Muscle of leg (tissue), 16 donors: ENCODE measurements at places on chromosomes 11 and 22.
A peak's percentile ranks its signal among the peaks of the same experiment; 100 is the strongest.

GRCh38 chr11:95676308-95676707 is 113.3 kb downstream of the FAM76B start:
- DNase-seq, result no peak

DNA sequence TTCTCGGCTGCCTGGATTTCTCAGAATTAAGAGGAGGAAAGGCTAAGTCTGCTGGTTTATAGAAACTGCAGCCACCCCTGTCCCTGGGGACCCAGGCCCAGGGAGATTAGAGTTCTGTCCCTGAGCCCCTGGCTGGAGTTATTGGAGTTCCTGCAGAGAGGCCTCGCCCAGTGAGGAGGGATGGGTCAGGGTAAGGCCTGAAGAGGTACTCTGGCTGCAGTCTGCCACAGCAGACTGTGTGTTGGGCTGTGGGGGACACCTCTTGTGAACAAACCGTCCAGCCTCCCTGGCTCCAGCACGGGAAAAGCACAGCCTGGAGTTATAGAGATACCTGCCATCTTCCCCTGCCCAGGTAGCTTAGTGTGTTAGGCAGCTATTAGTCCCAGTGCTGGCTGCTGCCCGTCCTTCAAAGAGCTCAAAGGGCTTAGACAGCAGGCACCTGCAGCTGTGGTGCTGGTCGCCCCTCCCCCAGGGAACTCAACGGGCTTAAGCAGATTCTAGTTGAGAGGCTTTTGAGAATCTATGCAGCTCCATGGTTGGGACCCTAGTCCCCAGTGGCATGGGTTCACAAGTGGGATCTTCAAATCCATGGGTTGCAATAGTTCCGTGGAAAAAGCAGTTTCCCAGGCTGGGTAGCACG is 36.6 kb upstream of the MUC15 start:
- no peak for DNase-seq

GRCh38 chr11:15825976-15826650 is 530.2 kb downstream of the SOX6 start:
- DNase-seq, result no peak

DNA sequence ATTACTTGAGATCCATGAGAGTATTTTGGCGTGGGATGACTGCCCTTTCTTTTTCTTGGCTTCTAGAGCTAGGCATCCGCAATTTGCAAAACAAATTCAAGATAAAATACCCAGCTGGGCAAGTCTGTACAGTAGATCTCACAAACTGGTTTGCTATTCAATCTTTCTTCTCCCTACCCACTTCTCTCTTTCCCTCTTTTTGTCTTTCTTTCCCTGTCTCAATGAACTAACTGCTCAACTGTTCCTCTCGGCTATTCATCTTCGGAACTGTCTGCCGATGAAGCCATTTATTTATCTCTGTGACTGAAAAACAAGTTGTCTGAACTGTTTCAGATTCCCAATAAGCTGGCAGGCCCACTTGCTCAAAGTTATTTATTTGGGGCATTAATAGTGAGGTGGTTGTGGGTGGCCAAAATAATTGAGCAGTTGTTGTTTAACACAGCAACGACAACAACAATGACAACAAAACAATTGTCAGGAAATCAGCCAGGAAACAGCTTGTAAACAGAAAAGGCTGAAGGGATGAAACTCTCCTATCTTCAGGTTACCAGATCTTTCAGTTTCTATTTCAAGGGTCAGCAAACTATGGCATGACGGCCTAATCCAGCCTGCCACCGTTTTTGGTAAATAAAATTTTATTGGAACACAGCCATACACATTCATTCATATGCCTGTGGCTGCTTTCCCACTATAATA is 76.0 kb upstream of the MTMR2 start:
- DNase-seq, result no peak

DNA sequence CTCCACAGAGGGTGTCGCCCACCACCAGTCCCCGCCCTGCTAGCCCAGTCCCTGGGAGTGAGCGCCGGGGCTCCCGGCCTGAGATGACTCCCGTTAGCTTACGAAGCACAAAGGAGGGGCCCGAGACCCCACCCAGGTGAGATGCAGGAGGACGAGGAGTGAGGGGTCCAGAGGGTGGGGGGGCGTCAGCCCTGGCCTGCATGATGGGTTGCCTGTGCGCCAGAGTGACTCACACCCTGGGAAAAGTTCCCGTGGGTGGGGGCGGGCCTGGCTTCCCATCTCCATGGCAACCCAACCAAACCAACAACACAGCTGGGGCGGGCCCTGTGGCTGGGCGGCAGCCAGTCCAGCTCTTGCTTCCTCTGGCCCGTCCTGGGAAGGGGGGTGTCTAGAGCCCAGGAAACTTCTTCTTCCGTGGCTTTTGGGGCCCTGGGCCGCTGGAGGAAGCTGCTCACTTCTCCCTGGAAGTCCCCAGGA is 4.5 kb downstream of the GAS2L1 start:
- peak; percentile 99 for DNase-seq

DNA sequence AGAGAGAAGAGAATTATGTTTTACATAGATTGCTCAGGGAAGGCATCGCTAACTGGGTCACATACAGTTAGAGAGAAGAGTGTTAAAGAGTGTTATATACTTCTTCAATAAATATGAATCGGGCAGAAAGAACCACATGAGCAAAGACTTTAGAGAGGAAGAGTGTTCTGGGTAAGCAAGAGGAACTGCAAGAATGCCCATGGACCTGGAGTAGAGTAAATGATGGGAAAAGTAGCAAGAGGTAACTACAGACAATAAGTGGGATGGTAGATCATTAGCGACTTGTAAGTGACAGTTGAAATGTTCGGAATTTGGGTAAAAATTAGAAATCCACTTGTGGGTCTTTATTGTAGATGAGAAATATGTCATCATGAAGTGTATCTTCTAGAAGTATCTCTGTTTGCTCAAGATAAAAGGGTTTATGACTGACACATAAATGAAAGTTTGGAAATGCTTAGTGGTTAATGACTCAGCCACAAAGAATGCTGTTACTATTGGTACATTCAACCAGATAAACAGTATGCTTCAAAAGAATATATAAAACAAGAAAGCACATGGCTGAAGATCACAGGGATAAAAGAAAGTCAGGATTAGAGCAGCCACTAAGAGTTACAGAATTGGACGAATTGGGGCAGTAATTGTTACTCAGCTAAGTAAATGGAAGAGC is 229.3 kb downstream of the CASP12 start:
- no peak for DNase-seq

GRCh38 chr11:59427068-59427382 is 812 bp upstream of the OR5A2 start:
- no peak for DNase-seq

DNA sequence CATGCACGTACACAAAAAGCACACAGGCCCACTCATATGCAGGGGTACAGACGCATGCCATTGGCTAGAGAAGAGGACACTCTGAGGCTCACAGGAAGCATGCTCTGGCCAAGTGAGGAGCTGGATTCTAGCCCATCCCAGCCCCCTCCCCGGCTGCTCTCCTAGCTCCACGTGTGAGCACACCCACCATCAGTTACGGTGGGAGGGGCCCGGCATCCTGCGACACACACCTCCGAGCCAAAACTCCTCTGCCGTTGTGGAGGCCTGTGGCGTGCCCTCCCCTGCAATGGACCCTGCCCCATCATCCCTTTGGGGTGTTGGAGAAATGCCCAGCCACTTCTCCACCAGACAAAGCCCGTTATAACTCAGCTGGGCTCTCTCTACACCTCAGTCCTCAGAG is 15.1 kb upstream of the IGSF9B start:
- no peak for DNase-seq

- DNase-seq, result no peak
Observed at GRCh38 chr11:11105361-11105760, 247.5 kb upstream of the ZBED5 start.

DNA sequence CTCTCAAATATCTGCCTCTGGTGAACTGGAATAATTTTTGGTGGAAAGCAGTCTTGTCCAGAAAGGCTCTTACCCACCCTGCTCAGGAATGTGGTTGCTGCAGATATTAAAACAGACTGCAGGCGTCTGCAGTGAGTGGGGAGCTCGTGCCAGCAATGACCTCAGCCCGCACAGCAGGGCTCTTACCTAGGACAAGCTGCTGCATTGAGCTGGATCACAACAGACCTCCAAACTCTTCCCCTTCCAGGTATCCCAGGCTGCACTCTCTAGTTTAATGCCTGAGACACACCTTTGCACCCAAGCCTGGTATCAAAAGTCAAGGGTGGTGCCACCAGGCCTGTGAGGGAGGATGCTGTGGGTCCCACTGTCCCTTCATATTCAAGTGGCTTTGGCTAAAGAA is 69.7 kb upstream of the CDON start:
- DNase-seq, result peak; percentile 85

GRCh38 chr11:34086554-34087283 is 18.7 kb upstream of the NAT10 start:
- DNase-seq, result no peak

GRCh38 chr22:45930324-45930723 is 46.6 kb downstream of the WNT7B start:
- DNase-seq, result no peak

DNA sequence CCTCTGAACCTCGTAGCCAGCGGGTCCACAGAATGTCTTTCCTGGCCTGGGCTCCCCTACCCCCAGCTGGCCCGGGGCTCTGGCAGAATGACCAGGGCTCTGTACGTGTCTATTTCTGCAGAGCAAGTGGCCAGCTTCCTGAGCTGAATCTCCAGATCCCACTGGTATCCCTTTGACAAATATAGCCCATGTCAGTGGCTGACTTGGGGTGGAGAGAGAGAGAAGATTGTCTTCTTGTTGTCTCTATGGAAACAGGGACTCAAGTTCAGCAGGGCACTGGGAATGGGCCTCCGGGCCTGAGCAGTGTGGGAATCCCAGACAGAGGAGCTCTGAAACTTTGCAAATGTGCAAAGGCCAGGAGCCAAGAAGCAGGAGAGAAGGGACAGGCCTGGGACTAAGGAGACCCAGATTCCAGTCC is 33.9 kb downstream of the ANO1 start:
- peak; percentile 78 for DNase-seq

DNA sequence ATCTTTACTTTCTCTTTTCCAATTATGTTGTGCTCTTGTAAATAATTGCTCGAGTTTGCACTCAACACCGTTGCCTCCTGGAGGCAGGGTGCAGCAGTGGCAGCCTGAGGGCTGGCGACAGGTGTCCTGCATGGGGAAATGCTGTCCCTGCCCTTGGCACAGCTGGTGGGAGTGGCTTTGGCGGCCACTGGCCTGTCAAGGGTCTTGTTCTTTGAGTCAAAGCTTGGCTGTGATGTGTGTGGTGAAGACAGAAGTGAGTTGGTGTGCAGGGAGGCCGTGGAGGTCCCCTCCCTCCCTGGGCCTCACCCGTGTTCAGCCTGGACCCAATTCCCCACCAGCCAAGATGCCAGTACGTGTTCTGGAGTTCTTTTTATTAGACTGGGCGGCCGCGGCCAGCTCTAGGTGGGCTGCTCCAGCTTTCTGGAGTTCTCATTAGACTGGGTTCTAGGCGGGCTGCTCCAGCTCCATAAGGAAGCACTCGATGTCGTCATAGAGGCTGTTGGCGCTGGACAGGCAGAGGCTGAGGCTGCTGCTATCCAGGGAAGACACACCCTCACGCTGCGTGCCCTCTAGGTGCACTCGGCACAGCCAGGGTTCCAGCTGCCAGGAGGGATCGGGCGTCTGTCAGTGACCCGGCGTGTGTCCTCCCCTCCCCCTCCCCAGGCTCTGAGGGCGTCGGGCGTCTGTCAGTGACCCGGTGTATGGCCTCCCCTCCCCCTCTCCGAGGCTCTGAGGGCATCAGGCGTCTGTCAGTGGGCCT is 3.4 kb downstream of the IRF7 start:
- peak; percentile 83 for DNase-seq

DNA sequence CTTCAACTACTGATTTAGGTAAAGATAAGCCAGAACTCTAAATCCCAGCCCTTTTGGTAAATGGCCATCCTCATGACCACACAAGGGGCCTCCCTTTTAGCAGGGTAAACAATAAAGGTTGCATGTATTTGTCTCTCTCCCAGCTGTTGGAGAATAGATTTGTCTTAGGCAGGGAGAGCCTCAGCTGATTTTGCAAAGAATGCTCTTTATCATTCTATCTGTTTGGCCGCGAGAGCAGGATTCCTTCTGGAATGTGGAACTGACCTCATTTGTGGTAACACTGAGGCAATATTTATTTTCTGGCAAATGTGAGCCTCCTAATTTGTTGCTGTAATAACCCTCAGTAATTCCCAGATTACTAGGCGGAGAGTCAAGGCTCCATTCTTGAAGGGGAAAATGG is 15.3 kb downstream of the PTS start:
- DNase-seq, result no peak

GRCh38 chr11:18705651-18706281 is 7.2 kb downstream of the TMEM86A start:
- peak; percentile 50 for DNase-seq

- DNase-seq, result no peak
Observed at GRCh38 chr11:100851584-100852152, 164.6 kb downstream of the ARHGAP42 start.

- DNase-seq, result no peak
Observed at GRCh38 chr22:29901354-29901753, 18.4 kb downstream of the MTMR3 start.

- no peak for DNase-seq
Observed at GRCh38 chr11:132185726-132186592, 815.5 kb downstream of the NTM start.

- DNase-seq, result no peak
Observed at GRCh38 chr11:123318623-123319022, 111.4 kb upstream of the GRAMD1B start.

DNA sequence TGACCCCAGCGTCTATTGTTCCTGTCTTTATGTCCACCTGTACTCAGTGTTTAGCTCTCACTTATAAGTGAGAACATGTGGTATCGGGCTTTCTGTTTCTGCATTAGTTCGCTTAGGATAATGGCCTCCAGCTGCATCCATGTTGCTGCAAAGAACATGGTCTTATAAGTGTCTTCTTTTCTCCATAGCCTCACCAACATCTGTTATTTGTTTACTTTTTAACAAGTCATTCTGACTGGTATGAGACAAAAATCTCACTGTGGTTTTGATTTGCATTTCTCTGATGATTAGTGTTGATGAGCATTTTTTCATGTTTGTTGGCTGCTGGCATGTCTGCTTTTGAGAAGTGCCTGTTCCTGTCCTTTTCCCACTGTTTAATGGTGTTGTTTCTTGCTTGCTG is 21.7 kb upstream of the SLN start:
- no peak for DNase-seq

GRCh38 chr11:66317723-66318599 is 1.1 kb upstream of the CD248 start:
- peak; percentile 80 for DNase-seq

DNA sequence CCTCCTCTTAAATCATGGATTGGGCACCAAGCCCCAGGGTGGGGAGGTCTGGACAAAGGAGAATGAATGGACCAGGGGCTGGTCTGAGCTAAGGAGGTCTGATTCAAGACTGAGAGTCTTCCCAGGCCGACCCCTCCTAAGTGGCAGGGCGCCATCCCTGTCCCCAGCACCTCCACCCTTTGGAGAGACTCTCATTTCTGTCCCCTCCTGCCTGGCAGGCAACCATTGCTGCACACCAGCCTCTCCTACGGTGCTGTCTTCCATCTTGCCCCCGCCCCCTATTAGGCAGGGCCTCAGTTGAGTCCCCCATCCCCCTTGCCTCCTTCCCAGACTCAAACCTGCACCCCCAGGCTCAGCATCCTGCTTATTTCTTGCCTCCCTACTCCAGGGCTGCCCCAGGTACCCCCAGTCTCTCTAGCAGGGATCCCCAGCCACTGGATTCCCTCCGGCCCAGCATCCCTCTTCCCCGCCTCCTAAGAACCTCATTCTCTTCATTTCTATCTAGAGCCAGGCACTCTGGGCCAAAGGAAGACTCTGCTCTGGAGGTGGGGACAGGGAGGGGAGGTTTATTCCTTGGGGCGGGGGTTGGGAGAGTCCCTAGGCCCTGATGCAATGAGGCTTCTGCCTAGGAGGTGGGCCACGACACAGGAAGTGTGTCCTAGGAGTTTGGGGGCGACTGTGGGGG is 1.7 kb upstream of the RCOR2 start:
- DNase-seq, result peak; percentile 94
